Muscle of arm (tissue), 14 donors: ENCODE measurements at places on chromosomes 3 and 15.

DNA sequence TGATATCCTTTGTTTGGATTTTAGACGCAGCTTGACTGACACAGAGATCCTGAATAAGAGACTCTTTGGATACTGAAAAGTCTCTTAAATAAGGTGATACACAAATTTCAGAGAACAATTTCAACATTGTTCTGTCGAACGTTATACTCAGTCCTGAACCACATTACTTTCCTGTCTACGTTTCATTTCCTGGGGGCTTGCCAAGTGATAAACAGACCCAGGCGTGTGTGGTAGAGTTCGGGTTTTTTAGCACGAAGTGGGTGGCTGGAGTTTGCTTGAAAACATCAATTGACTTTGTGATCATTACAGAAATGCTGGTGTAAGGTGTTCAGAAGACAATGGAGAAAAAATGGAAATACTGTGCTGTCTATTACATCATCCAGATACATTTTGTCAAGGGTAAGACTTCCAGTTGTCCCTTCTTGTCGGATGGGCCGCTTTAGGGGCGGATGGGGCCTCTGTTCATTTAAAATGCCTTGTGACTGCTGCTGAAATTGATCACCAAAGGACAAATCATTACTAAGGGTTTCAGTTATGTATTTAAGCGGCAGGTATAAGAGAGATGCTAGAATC lies at the start of gene CD96:
CD96 (plus strand) TSS at position 287 of the 573 bp plus-strand sequence; CDS start at position 339, 52 bp downstream.
- DNase-seq = no peak

- no peak for DNase-seq
These were observed 108.1 kb upstream of the MELTF start for GRCh38 chr3:197137751-197138150.

DNA sequence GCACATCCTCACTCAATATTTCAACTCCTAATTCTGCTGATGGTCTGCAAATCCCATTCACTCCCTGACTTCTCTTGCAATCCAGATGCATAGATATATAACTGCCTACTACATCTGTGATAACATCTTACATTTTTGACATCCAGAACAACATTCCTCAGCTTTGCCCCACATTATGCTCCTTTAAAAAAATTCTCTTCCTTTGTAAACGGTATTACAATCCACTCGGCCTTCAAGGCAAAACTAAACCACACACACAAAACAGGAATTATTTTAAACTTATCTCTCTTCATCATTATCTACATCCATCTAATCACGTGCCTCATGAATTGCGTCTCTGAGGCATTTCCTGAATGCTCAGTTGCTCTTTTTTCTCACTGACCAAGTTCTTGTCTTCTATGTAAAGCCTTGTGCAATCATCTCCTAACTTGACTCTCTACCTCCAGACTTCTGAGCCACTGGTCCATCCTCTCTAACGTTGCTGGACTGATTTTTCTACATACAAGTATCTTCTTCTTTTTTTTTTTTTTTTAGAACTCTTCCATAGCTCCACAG lies 117.0 kb downstream of the SATB1 start:
- DNase-seq = no peak

GRCh38 chr3:168714609-168715240 lies 619.0 kb upstream of the GOLIM4 start:
- no peak for DNase-seq

DNA sequence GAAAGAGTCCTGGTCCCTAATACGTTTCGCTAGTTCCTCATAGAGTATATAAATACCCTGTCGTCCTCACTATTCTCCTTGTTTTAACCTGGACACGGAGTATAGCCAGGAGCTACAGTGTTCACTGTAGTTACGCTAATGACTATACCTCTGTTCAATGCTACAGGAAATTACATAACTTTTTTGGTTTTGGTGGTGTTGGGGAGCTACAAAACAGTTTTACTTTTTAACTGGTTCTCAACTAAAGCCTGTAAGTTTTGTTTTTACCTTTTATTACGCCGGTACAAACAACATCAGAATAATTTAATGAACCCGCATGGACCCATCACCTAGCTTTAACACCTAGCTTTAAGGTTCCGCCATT lies 1.5 kb downstream of the LMLN start:
- no peak for DNase-seq

- DNase-seq = no peak
These were observed 10.1 kb downstream of the TGFBR2 start for GRCh38 chr3:30616347-30617027.

DNA sequence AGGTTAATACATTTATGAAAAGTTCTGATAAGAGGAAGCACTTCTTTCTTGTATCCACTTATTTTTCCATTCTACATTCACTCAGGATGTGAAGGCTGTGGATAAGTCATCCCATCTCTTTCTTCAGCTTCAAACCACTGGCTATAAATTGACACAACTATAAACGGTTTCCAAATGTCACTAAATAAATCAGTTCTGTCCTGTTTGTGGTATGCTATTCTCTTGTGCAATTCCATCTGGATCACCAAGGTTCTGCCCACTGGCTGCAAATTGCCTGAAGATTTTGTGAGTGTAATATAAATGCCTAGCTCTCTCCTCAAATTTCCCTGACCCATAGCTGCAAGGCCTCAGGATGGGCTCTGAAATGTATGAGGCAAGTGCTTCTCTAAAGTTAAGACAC lies 7.1 kb upstream of the LMOD3 start:
- no peak for DNase-seq

- no peak for DNase-seq
These were observed 238.3 kb upstream of the TRIM42 start for GRCh38 chr3:140439527-140439926.

DNA sequence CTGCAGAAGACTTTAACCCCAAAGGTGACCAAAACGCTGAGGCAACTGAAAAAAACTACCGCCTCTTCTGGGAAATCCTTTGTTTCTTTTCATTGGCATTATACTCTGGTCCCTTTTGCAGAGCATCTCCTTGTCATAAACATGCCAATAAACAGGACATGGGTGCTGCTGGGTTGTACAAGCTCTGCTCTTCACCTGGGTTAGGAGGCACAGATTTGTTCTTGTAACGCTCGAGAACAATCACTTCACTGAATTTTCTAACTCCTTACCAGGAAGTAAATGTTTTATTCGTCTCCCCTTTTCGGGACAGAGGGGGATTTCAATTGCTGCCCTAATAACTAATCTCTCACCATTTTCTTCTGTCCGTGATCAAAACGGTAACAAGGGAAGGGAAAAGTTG lies 1.3 kb downstream of the PLCH1 start:
- DNase-seq = no peak

GRCh38 chr3:98371186-98371585 lies 17.5 kb downstream of the OR5K4 start:
- DNase-seq = no peak

GRCh38 chr15:78640527-78641101 lies 396 bp downstream of the CHRNB4 start:
- no peak for DNase-seq

DNA sequence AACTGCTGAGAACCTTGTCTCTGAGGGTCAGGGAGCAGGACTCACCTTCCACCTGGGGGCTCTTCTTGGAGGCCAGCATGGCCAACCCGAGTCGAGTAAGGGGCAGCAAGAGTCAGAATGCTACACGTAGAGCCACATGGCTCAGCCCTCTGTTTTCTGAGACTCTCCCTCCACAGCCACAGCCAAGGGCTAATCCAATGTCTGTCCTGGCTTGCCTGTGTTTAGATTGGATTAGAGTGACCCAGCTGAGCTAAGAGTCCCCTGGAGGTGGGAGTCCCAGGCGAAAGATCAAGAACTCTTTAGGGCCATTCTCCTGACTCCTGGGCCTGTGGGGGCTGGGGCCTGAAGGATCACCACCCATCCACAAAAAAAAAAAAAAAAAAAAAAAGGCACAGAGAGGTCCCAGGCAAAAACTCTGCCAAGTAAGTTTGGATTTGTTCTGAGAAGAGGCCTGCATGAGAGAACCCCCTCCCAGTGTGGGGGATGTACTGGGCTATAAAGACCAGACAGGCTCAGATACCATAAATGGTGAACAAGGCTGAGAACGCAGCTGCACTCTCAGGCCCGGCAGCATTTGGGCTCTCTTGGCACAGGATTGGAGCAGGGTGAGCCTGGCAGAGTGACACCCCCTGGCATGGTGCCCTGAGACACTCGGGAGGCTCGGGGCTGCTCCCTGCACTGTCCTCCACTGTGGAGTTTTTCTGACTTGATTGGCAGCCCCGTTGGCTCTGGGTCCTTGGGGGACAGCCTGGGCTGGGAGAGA lies 88.0 kb upstream of the OSBPL11 start:
- peak; percentile 39 for DNase-seq

DNA sequence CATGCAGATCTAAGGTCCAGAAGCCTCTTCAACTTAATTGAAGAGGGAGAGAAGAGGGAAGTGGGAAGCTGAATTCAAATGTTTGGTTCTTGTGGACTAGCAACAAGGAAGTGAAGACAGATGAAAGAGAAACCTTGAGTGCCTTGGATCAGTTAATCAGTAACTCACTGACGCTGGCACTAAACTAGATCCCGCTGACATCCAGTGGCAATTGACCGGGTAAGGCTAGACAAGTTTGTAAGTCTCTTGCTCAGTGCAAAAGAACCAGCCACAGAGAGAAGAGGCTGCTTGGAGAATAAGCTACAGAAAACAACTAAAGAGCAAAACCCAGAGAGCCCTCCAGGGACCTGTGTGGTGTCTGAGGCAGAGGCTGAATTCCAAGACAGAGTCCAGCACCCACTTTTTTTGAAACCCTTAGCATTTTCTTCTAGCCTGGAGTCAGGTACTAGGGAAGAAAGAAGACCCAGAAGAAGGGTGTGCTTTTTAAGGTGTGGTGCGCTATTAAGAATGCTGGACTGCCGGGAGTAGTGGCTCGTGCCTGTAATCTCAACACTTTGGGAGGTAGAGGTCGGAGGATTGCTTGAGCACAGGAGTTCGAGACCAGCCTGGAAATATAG lies 6.9 kb downstream of the PLCH1 start:
- no peak for DNase-seq

- DNase-seq = no peak
These were observed 338.5 kb upstream of the ONECUT1 start for GRCh38 chr15:53128652-53129051.

GRCh38 chr3:148318240-148318639 lies 379.5 kb upstream of the AGTR1 start:
- DNase-seq = no peak

GRCh38 chr15:95266451-95267061 lies 1035.2 kb downstream of the MCTP2 start:
- DNase-seq = peak; percentile 55

GRCh38 chr15:74043425-74044266 lies 38.7 kb downstream of the GOLGA6A start:
- DNase-seq = no peak

DNA sequence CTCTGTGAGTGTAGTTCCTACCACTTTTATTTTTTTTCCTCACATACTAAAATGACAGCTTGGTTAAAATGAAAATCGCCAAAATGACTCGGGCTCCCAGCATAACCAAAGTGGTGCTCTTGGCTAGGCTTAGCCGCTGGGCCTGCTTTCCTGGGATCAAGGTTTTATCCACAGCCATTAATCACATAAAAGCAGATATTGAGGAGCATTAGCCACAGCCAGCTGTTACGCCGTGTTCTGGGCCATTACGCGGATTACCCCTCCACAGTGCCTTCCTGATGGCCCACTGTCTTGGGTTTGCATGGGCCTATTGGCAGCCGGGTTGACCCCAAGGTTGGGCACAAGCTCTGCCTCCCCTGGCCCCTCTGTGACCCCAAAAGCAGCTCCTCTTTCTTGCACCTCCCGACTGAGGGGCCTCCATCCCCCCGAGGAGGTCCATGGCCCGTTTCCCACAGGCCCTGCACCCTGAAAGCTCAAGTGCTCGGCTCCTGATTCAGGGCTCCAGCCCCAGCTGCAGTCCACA lies 30.4 kb upstream of the TRPM1 start:
- no peak for DNase-seq

DNA sequence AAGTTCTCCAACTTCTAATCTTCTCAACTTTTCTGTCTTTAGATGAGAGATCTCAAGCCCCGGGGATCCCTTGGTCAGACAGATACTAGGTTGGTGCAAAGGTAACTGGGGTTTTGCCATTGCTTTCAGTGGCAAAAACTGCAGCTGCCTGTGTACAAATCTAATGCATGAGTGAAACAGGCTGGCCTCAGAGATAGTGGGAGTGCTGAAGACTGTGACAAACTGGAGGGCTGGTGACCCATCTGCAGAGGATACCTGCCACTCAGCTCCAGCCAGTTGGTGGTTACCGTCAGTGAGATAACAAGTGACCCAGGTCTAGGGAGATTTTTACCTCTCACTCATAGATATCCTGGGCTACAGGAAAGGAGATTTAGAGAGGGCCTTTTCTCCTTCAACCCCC lies 85.7 kb downstream of the RYR3 start:
- DNase-seq = no peak

DNA sequence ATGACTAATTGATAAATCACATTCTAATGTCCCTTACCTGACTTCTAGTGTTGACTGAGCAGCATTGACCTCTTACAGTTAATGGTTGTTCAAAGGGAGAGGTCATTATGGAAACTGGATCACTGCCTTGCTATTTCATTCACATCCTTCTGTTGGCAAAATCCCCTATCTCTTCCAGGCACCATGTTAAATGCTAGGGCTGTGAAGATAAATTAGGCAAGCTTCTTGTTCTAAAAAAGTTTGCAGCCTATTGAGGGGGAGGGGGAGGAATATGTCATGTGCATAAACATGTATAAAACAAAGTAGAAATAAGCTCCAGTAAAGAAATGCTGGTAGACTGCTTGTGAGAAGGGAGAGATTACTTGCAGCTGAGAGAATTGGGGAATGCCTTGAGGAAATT lies 84.8 kb upstream of the MLF1 start:
- DNase-seq = no peak

DNA sequence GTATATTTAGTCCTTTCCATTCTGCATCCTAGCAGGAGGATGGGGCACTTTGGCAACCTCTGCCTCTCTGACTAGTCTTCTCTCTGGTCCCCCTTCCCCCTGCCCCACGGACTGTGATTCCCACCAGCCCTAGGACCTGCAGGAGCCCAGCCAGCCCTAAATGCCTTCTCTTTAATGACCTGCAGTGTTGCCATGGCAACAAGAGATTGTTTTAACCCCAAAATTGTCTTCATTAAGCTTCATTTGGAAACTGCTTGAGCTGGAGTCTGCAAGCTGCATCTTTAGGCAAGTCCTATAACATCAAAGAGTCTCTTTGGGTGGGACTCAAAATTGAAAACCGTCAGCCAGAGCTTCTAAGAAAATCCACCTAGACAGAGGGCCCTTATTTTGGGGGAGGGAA lies 59.7 kb upstream of the ANKRD34C start:
- no peak for DNase-seq

DNA sequence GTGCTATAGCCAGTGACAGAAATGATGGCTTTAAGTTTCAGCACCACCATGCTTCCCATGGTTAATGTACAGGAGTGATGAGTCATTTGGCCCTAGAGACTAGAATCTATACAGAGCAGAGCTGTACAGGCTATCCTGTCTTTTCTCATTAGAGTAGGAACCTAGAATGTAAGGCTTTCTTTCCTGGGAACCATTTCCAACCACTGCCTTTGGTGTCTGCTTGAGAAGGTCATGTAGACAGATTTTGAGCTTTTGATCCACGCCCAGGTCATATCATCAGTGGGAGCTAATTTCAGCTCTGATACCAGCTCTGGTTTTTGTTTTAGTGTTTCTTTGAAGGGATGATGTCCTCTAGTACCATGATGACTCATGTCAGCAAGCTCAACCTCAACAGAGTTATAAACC lies 543.1 kb downstream of the NTRK3 start:
- DNase-seq = no peak
